ENCODE measurements at places on chromosomes 1 and 21.
A peak's percentile ranks its signal among the peaks of the same experiment; 100 is the strongest.

- DNase-seq = no peak
Observed at GRCh38 chr1:72336776-72337175, 54.4 kb upstream of the NEGR1 start.

GRCh38 chr1:163406772-163407171, 85.0 kb downstream of the NUF2 start:
- no peak for DNase-seq

- DNase-seq = no peak
Observed at GRCh38 chr1:38026592-38027200, 14.2 kb downstream of the UTP11 start.

DNA sequence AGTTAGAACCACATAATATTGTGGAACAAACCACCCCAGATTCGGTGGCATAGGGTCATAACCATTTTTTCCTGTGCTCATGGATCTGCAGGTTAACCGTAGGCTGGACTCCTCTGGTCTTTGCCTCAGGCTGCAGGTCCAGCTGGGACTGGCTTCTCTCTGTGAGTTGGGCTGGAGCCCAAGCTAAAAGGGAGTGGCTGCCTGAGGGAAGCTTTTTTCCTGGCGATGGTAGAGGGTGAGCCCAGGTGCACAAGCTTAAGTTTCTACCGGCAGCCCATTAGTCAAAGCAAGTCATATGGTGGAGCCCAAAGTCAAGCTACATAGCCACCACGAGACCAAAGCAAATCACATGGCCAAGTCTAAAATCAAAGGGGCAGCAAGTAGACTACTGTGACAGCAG, 13.8 kb downstream of the EPHX4 start:
- DNase-seq = no peak

GRCh38 chr1:230771773-230772354, 24.7 kb downstream of the CAPN9 start:
- no peak for DNase-seq

DNA sequence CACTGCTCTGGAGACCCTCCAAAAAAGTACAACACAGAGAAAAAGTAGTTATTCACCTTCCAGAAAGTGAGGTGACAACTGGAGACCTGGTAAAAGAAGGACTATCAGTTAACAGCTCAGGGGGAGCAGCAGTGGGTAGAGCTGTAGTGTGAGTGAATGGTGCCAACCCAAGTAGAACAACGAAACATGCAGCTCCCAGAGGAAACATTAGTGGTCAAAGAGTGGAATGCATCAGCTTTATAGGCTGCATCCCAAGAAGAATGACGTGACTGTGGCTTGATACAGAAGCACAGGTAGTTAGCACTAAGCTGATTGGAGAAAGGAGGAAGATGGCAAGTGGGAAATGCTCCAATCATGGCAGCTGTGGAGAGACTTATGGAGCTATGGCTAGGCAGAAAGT, 275.7 kb upstream of the CAMK1G start:
- DNase-seq = no peak

DNA sequence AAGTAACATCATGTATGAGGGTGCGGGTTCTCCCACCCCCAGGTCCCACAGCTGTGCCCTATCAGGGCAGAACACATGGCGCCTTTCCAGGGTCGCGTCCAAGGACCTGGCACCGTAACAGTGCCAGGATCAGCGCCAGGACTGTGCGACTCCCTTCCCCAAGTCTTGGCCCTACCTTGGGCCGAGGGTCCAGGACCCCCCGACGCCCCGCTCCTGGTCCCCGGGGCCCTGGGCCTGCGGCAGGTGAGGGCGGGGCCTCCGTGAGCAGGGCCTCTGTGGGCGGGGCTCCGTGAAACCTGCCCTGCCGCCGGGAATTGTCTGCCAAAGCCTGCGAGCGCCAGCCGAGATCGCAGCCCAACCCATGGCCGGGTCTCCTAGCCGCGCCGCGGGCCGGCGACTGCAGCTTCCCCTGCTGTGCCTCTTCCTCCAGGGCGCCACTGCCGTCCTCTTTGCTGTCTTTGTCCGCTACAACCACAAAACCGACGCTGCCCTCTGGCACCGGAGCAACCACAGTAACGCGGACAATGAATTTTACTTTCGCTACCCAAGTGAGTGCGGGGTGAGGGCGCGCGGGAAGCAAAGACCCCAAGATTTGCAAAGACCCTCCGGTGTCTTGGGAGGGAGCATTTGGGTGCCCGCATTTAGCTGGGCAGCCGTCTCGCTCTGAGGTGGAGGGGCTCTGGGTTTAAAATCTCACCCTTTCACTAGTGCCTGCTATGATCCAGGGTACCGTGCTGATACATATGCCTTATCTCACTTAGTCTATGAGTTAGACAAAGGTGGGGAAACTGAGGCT, at the start of gene RHBG:
TSS of gene RHBG (plus strand) at position 323 of the 796 bp plus-strand sequence. CDS start at position 362, 39 bp downstream.
- peak; percentile 61 for DNase-seq

DNA sequence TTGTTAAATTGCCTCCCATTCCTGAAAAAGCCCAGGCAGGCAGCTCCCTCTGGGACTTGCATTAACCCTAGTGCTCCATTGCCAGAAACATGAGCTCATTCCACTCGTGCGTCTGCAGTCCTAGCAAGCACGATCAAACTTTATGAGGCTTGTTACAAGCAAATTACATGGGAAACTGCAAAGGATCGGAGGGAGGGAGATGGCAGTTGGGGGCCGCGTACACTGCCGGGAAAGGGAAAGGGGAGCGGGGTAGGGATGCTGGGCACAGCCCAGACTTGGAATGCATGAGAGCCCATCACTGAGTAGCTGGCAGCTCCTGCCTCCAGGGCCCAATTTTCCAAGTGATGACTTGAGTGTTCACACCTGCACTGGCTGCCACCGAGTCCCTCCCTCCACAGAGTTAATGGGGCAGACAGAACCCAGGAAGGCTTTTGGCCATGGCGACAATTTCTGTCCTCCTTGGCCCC, 169.9 kb downstream of the BRINP2 start:
- peak; percentile 62 for DNase-seq

GRCh38 chr1:115377411-115377810, 39.4 kb upstream of the NGF start:
- DNase-seq = no peak
